ENCODE measurements at places on chromosomes 3 and 15.
A peak's percentile ranks its signal among the peaks of the same experiment; 100 is the strongest.

DNA sequence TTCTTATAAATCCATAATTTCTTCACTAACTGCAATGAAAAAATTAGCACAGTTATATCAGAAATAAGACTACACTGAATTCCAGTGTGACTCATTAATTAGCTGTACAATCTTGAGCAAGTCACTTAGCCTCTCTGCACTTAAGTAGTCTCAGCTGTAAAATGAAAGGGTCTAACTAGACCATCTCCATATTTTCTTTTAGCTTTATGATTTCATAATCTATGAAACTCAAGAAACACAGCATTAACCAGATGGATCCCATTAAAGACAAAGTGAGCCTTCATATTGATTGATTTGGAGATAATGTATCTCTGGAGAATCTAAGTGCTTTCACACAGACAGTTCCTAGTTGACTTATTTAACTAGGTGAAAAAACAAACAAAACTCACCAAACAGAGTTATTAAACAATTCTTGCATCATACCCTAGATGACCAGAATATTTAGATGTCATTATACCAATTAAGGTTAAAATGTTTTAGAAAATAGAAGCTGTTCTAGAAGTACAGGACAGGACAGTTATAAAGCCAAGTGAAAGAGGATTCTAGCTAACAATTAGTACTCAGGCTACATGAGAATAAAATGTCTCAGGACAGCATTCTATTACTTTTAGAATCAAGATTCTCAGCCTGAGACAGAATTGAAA, 11.2 kb downstream of the CSNK1G1 start:
- no peak for DNase-seq

- DNase-seq: no peak
Measured at GRCh38 chr3:197877902-197878301, 72.1 kb upstream of the RPL35A start.

GRCh38 chr15:72532991-72533601, 59.0 kb downstream of the ARIH1 start:
- no peak for DNase-seq

DNA sequence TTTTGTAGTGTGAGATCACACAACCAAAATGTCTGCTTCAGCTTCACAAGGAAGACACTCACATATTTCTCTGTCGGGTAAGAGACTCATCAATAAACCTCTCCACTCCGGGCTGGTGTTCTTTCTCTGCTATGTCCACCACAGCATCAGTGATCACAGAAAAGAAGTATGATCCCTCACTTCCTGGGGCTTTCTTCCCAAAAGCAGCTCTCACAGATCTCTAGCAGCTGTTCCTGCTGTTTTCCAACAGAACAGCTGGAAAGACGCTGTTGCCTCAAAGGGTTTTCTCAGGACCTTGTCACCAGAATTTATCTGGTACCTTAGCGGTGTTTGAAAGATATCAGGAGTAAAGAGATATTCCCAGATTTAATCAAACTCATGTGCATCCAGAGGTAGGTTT, 46.4 kb downstream of the GATM start:
- no peak for DNase-seq

GRCh38 chr3:139695007-139695406, 17.2 kb upstream of the NMNAT3 start:
- no peak for DNase-seq

GRCh38 chr15:24945711-24946110, 9.1 kb upstream of the SNRPN start:
- DNase-seq: no peak

- peak; percentile 77 for DNase-seq
Measured at GRCh38 chr3:172522871-172523818, at the start of gene TNFSF10. TNFSF10 (minus strand) TSS chr3:172523430; CDS start chr3:172523384, 46 bp downstream.

DNA sequence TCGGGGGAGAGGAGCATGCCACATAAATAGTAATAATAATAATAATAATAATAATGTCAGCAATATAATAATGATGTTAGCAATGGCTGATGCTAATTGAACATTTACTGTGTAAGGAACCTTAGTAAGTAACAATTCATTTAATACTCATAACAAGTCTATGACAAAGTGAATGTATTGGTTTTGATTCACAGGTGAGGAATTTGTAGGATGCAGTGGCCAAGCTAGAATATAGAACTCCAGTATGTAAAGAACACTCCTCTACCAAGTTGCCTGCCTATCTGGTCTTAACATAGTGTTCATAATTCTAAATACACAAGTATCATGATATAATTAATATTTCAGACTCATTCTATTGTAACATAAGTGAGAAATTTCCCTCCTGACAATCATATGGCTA, 1016.5 kb downstream of the ROBO1 start:
- DNase-seq: no peak

DNA sequence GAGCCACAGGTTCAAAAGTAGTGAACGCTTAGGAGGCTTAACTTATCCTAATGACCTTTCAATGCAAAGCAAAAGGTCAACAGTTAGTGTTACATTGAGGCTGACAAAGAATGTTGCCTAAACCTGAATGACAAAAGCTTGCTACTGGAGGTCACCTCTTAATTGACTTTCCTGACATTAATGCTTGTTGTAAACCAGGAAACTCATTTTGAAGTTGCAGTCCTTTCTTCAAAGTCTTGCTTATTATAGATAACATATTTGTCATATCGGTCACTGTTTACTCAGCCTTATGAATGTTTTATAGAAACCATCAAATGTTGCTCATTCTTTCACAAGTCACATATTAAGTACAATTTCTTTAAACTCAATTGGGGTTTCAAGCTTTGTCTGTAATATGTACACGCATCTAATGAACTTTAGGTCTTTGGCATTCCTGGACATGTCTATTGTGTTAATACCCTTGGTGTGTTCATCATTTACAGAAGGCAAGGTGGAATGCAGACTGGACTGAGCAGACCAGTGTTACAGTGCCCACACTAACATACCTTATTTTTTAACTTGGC, 488.2 kb upstream of the NECTIN3 start:
- DNase-seq: no peak

GRCh38 chr3:150721285-150722130, 17.8 kb upstream of the ERICH6 start:
- DNase-seq: no peak

- no peak for DNase-seq
Measured at GRCh38 chr3:164278550-164278949, 799.7 kb downstream of the SI start.

GRCh38 chr3:137008131-137008530, 50.3 kb downstream of the IL20RB start:
- no peak for DNase-seq

- DNase-seq: no peak
Measured at GRCh38 chr3:193053046-193053435, 135.4 kb upstream of the MB21D2 start.

- DNase-seq: no peak
Measured at GRCh38 chr3:186025161-186025560, 83.7 kb downstream of the ETV5 start.

GRCh38 chr3:126886217-126886616, 96.7 kb upstream of the PLXNA1 start:
- DNase-seq: no peak

DNA sequence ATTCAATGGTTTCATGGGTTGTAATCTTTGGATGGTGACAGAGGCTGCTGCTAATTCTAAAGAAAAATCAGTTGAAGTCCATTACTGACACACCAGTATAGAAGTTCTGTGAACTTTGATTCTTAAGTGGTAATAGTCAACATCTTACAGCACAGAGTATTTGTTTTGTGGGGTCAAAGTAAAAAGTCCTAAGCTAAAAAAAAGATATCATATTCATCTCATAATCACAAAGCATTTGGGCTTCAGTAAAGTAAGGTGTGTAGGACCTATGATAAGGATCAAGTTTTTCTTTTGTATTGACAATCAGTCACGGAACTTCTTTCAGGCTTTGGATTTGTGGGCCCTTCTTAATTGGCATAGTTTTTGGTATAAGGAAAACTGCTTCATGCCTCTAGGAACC, 1.1 kb downstream of the ASTE1 start:
- no peak for DNase-seq

GRCh38 chr3:88267441-88267840, 117.7 kb downstream of the C3orf38 start:
- no peak for DNase-seq
